GM20000 (cell line): ENCODE measurements at places on chromosomes 12 and 14.

- DNase-seq, result no peak
Observed at GRCh38 chr12:23795494-23795893, 154.0 kb downstream of the SOX5 start.

DNA sequence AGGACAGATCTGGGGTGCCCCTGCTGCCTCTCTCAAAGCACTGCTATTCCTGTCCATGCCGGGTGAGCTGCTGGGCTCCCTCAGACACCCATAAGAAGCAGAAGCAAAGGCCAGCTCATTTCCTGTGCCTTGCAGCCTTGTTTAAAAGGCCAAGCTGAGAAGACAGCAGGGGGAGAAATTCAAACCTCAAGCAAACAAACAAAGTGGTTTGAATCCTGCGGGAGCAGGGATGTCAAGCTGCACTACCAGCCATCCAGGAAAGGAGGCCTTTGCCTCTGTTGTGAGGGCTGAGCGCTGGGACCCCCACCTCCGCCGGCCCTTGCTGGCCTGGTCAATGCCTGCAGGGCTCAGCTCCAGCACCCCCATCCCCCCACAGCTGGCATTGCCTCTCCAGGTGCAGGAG, 176.5 kb downstream of the PIWIL1 start:
- no peak for DNase-seq

DNA sequence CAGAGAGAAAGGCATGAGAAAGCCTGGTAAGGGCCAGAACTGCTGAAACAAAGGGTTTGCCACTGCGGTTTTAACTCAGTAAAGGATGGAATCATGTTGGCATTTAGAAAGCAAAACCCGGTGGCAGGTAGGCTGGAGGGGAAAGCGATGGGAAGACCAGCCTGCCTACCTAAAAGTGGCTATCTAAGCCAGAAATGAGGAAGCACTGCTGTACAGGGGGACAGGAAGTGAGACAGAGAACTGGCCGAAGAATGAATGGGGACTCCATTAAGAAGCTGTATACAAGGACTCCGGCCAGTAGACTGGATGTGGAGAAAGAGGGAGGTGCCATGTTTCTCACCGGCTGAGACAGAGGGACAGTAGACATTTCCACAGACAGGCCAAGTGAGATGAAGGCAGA, 48.2 kb downstream of the PPM1H start:
- no peak for DNase-seq

DNA sequence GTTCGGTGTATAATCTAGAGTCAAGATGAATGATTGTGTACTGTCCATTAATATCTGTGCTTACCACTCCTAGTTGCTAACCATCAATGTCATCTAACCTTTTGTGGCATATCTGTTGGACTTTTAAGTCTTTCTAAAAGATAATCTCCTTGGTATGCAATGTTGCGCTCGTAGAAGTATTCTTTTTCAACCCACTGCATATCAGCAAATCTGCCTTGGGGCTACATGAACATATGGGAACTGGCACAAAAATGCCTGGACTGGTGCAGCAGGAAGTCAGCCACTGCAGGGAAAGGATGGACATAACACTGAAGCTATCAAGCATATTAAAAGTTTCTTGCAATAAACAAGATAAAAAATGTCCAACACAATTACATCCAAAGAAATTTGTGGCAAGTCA, 124.3 kb upstream of the SLC38A4 start:
- no peak for DNase-seq

GRCh38 chr12:50024805-50025186, 498 bp downstream of the RACGAP1 start:
- DNase-seq, result no peak

DNA sequence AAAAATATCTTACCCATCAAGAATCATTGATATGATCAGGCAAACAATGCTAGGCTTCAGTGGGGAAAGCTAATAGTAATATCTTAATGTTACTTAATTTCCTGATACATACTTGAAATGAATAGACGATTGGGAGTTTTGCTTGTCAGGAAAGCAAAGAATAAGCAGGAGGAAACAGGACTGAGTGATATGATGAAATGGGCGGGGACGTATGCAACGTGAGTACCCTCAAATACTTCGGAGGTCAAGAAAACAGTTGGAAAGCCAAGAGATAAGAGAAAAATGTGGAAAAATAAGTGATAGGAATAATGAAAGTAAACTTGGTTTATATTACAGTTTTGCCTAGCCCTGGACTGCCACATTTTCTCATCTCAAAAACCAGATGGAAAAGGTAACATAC, 49.2 kb downstream of the METTL25 start:
- DNase-seq, result no peak

GRCh38 chr12:121089031-121089812, 43.5 kb upstream of the P2RX7 start:
- peak; percentile 19 for DNase-seq

- DNase-seq, result no peak
Observed at GRCh38 chr14:89576145-89576927, 159.3 kb upstream of the FOXN3 start.

GRCh38 chr12:90112666-90113065, 404.0 kb upstream of the ATP2B1 start:
- DNase-seq, result no peak

DNA sequence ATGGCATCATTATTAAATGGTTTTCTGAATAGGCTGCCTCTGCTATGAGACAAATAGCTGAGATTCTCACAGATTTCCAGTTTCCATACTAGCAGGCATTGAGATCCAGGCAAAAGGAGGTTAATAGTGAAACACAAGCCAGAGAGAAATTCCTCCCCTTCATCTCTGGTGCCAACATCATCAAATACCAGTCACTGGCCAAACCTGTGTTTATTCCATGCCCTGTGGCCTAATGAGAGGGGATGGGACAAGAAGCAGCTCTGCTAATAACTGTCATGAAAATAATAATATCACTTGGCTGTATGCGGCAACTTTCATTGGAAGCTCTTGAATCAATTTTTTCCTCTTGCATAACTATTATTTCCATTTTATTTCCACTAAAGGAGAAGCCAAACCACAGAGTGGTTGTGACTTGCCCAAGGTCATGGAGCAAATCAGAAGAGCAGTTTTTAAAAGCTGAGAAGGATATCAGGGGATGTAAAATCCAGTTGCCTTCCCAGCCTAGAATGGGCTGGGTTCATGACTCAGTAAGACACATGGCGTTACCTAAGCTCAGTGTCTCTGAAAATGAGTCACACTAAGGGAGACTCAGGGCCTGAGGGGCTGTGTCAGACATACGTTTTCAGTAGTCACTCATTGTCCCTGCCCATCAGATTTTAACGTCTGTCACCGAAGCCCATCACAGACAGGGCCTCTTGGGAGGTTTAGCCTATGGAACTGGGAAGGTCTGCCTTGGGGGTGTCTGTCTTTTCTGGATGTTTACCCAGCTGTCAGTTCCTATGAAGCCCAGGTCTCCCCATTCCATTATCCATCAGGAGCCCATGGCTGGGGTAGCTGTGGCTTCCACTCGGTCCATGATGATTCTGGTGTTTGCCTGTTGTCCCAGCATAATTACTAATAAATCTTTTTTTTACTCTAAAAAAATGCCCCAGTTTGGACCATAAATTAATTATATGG, 208.8 kb upstream of the EEA1 start:
- DNase-seq, result peak; percentile 43

DNA sequence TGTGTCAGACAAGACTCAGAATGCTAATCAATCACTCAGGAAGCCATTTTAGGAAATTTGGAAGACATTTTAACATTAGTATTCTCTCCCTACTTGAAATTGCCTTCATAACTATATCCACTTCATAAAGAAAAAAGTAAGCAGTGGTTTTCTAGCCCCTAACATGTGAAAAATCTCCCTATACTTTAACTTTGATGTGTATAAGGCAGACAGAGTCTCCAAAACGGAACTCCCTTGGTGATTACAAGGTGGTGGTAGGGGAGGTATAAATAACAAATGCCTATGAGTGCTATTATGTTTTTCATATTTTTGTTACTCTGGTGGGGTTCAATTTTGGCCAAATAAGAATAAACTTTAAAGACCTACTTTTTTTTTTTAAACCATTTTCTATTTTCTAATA, 300.3 kb downstream of the BTG1 start:
- no peak for DNase-seq

DNA sequence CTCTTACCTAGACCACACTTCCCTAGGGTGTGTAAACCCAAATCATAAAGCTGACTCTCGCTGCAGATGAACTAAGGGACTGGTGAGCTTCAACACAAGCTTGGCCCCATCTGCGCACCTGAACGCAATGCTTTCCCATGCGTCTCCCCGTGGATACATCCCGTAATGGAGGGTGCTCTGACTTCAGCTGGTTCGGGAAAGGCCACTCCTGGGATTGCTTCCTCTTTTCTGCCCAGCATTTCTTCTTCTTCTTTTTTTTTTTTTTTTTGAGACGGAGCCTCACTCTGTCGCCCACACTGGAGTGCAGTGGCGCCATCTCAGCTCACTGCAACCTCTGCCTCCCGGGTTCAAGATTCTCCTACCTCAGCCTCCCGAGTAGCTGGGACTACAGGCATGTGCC, 27.7 kb upstream of the ETFBKMT start:
- no peak for DNase-seq

DNA sequence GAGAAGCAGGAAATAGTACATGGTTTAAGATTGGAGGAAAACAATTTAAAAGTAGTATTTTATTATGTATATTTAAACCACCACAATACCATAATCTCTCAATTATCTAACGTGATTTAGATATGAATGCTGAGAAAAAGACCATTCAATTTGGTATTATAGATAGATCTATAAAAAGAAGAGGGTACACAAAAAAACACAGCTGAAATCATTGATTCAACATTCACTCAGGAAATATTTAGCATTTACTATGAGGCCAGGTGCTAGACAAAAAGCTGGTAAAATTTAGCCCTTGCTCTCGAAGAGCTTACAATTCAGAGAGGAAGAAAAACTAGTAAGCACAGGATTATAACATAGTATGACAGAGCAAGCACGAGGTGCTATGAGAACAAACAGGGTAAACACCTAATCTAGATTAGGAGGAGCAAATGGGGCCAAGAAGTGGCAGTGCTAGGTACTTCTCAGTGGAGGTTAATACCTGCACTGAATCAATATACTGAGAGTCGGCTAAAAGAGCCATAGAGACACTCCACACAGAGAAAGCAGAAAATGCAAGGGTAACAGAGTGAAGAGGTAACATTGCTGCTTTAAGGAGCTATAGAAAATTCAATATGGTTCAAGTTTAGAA, 27.6 kb downstream of the TRIP11 start:
- DNase-seq, result no peak

GRCh38 chr14:80428171-80428570, 216.9 kb upstream of the DIO2 start:
- no peak for DNase-seq

DNA sequence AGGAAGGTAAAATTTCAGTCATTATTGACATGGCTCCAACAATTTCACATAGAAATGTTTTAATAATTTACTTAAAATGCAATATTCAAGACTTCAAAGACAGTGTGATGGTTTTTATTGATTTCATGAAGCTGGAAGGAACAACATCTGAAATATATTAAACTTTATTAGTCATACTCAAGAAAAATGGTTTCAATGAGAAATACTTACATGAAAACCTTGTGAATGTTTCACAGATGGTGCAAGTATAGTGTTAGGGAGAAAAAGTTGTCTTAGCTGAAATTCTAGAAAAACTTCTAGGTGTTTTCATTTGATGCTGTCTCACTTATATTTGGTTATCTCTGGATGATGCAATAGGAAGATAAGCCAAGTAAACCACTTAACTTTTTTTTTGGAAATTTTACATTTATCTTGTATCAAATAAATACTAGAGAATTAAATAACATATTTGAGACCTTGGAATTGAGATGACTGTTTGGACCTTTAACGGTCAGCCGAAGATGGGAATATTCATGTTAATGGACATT, 65.5 kb downstream of the PELI2 start:
- no peak for DNase-seq

DNA sequence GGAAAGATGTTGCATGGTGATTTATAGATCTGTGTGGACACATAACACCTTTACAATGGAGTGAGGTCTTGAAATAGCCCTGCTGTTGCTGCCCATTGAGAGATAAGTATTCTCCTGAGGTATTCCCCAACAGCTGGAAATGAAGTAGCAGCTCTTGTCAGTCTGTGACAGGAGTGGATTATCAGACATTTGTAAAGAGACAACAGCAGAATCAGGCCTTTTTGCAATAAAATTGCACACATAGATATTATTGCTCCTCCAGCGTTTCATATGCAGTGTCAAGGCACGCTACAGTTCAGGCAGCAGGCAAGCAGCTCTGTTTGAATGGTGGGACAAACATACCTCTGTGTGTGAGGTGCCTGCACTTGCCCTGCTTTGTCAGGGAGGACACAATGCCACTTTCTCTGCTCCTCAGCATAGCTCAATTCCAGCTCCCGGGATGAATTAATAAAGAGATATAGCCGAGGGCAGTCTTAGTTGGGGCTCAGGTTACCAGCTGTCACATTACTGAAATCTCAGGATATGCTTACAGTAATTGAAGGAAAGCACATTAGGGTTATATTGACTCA, 49.4 kb downstream of the BICD1 start:
- DNase-seq, result no peak

GRCh38 chr12:10069099-10069498, 29.7 kb downstream of the CLEC1A start:
- no peak for DNase-seq

- no peak for DNase-seq
Observed at GRCh38 chr12:73547421-73547820, 990.2 kb upstream of the ATXN7L3B start.

- DNase-seq, result no peak
Observed at GRCh38 chr12:67447180-67447579, 178.0 kb downstream of the CAND1 start.

DNA sequence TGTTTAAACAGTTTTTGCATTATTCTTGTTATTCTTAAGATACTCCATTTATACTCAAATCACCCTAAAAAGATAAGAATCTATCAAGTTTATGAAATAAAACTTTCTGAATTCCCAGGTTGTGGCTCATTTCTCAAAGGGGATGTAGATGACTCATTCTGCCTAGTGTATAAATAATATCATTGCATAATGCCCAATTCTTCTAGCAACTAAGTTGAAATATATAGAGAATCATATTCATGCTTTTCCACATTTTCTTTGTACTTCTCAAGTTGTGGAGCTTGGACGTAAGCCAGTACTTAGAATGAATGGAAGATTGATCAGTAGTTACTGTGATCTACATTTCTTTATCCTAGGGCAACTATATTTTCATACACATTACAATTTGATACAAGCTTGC, 201.1 kb downstream of the PPFIA2 start:
- DNase-seq, result no peak

- DNase-seq, result no peak
Observed at GRCh38 chr12:111420494-111420893, 14.8 kb downstream of the SH2B3 start.

- DNase-seq, result no peak
Observed at GRCh38 chr12:107474639-107475539, 210.7 kb upstream of the PWP1 start.

GRCh38 chr12:1287446-1287975, 296.5 kb downstream of the ERC1 start:
- DNase-seq, result no peak

- DNase-seq, result no peak
Observed at GRCh38 chr12:15651371-15651770, 137.8 kb downstream of the EPS8 start.

DNA sequence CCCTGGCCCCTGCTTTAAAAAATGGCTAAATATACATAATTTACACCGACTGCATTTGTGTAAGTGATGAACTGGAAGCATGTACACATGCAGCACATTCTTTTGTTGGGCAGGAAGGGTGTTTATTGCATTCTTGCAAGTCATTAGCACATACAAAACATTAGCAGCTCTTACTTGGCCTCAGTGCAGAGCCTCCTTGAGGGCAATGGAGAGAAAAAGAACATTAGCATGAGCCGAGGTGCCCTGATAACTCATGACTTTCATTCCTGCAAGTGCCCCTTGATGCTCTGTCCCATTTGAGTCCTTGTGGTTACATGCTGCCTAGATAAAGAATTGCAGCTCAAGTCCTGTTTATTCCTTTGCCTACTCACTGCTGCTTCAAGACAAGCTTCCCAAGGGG, 61.9 kb downstream of the PAX9 start:
- DNase-seq, result no peak
